H9 (cell line): ENCODE measurements at places on chromosomes 11 and 22. TPM values are rescaled to one million over a fixed set of nuclear protein-coding genes. Genes with fewer than 3 reads are reported as not detected.

DNA sequence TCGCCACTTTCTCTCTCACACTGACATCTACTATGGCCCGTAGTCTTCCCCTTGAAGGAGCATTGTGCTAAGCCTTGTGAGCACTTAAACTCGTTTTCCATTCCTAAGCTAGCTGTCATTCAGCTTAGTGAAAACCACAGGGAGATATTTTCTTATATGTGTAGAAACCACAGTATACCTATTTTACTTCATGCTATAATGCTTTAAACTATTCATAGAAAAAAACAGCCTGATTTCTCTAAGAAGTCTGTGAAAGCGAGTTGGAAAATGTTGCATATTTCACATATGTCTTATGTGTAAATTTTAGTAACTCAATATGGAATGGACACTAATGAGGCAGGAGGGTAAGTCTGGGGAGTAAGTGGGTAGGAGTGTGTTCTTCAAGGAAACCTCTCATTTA, 194.3 kb upstream of the CTSC start:
- no peak for DNase-seq

ASPHD2 gene
- 7.1 and 8.5 TPM in 2 replicates for total RNA-seq

CREB3L1 gene
- 2.6 and 3.3 TPM in 2 replicates for total RNA-seq

DNA sequence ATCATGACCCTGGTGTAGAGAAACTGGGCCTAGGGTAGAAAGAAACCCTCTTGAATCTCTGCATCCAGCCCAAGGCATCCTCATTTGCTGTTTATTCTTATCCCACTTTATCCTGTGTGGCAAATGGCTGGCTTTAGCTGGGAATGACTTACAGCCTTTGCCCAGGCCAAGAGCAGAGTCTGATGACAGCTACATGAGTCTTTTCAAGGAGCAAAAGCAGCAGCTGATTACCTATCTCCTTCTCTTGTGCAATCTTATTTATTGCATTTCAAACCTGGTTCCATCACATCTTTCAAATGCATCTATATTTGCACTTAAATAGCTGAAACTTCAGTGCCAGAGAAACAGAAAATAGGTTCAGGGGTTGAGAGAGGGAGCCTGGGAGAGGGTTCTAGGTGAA, 26.1 kb downstream of the SYT13 start:
- DNase-seq: no peak

LMNTD2 gene
- 4.2 and 4.7 TPM in 2 replicates for total RNA-seq

PATE2 gene
- 0.17 and 0.44 TPM in 2 replicates for total RNA-seq

DNA sequence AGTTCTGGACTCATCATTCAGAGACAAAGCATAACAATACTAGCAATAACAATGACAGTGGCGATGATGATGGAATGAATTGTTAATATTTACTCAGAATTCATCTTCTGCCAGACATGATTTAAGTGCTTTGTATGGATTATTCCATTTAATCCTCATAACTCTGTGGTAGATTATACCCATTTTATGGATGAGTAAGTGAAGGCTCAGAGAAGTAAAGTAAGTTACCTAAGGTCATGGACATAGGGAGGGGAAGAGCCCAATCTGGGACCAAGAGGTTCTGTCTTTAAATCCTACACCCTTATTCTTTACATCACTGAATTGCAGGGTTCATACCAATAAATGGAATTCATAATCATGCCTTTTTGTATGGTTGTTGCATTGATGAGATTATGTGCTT, 72.7 kb downstream of the MYO18B start:
- no peak for DNase-seq

DNA sequence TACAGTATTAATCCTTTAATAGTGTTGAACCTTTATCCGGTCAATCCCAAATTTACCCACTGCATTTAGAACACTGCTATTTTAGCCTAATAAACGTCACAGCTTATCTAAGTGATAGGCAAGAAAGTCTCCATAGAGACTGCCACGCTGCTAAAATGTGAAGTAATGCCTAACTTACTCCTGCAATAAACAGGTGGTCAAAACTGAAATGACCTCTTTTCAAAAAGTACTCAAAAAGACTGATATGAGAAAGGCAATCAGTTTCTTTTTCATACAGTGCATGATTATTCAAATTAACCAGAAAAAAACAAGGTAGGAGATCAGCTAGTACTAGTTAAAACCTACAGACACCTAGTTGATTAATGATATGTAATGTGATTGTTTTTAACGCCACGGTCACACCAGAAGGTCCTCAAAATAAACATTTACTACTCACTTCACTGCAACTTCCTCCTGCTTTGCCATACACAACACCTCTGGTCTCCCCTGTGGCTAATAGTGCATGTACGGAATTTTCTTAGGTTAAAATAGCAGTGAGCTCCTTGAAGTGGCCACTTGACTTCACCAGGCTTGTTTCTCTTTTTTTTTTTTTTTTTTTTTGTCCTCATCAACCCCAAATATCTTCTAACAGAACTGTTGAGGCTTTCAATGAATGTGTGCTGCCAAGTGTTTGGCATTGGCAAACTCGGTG, 8.8 kb downstream of the ATP5MG start:
- no peak for DNase-seq

PKP3 gene
- 41.7 and 43.8 TPM in 2 replicates for total RNA-seq

DNA sequence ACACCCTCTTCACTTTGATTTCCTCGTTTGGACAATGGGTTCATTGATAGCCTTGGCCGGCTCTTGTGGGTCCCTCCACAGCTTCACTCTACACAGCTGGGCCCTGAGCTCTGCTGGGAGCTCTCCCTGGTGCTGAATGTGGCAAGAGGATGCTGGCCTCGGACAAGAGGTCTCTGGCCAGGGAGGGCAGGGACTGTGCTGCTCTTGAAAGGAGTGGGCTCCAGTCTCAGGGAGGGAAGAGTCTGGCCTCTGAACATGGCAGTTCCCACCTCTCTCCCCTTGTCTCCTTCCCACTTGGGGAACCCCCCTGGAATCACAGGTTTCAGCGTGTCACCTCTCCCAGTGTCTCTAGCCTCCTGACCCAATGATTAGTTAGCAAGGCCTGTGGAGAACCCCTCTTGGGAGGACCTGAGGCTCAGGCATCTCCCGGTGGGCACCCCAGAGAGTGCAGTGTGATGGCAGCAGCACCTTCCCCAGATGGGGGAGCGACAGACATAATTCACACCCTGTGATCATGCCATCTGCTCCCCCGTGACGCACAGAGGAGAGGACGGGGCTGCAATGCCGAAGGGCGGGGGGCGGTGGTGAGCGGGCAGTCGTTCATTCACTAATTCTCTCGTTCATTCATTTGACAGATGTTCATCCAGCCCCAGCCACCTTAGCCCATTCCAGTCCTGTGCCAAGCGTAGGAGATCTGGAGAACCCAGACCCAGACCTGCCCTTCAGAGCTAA, 2.8 kb upstream of the CABP7 start:
- DNase-seq: peak; percentile 88

DNA sequence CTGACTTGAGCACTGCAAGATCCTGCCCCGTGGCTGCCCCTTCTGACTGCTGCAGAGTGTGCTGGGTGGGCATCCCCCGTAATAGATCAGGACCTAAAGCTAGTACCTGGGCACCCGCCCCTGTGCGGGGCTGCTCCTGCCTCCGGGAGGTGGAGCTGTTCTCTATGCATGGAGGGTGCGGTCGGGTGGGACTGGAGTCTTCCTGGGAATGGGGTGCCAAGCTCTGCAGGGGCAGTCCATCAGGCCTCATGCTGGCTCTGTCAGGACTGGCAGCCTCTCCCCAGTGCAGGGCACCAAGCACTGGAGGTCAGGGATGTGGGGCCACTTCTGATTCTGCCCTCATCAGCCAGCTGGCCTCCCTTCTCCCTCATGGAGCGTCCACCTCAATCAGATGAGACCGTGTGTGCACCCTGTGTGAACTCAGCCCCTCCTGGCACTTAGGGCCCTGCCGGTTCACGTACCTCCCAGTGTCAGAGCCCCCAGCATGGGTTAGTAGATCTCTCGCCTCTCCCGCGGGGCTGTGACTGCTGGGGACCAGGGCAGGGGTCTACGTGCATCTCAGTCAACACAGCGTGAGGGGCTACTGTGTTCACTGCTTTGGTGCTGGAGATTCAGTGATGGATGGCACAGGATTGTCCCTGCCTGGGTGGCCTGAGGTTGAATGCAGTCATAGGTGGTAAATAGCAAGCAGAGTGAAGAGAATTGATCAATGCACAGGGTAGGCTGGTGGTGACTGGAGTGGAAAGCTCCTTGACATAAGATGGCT, 30.8 kb downstream of the MPPED1 start:
- peak; percentile 22 for DNase-seq

GRCh38 chr22:47225931-47226633, 463.6 kb downstream of the TBC1D22A start:
- peak; percentile 8 for DNase-seq

DNA sequence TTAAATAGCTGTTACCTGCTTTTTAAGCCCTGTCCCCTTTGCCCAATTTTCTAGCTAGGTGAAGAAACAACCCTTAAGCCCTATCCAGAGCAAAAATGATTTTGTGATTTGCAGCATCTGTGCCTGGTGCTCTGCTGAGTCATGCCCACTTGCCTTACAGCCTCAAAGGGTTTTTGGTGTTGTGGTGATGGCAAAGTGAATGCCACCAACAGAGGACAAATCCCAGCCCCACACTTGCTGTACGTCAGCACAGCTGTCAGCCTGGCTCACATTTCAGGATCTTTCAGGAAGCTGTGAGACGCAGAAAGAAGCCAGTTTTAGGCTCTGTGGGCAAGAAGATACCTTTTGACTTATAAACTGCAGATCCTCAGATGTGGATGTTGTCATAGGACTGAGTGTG, 401.7 kb downstream of the TENM4 start:
- no peak for DNase-seq

- DNase-seq: no peak
Measured at GRCh38 chr11:99865951-99866350, 821.1 kb upstream of the ARHGAP42 start.

DNA sequence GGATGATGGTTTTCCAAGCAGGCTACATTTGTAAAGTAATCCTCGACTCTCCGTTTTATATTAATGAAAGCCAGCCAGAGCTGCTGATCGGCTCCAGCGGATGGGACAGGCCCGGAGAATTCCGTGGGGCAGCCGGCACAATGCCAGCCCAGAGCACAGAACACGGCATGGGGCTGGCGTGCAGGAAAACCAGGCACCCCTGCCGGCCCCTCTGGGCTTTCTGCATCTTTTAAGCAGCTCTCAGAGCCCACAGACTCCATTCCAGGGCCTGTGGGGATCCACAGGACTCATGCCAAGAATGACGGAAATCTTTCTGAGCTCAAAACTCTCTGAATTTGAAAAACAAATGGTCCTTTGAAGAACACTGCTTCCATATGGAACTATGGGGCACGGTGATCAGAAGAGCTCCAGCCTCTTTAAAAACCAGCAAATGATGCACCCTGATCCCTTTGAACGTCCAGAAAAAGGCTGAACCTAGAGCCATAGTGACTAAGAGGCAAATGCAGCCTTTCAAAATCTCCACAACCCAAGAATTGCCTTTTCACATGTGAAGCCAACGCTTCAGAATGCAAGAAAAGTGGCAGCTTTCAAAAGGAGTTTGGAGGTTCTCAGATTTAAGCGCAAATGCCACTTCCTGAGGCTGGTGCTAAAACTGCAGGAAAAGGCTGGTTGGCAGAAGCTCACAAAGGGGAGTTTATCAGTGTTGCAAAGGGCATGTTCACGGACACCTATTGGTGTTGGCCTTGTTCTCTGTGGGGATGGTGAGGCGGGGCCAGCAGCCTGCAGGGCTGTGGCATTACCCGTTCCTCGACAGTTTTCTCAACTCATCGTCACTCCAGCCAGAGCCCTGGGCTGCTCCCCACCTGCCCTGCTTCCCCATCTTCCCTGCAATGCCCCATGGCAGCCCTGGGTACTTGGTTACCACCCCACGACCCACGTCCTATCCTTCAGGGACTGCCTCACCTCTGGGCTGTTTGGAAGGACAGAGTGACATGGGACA, 212.5 kb downstream of the CTTN start:
- DNase-seq: no peak

APOBEC3H gene
- 0.48 TPM in 2 replicates for total RNA-seq

LRRC32 gene
- total RNA-seq: 0.46 and 0.59 TPM in 2 replicates

MIAT gene
- 77.0 and 85.6 TPM in 2 replicates for total RNA-seq

GRCh38 chr22:45867118-45867905, 109.7 kb downstream of the WNT7B start:
- DNase-seq: peak; percentile 51

DNA sequence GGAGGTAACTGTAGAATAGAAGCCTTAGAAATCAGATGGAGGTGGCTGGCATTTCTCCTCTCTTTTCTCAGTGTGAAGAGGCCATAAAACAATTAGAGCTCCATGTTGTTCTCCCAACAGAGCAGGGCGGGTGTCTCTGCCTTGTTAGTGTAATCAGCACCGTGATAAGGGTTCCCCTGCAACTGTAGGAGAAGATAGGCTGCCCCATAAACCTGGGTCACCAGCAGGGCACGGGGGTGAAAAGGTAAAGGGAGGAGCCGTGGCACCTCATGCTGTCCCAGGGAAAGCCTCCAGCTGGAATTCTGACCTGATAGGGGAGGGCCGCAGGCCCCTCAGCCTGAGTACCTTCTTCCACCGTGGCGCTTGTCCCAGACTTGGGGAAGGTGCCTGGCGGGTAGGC, 68.7 kb downstream of the ISX start:
- no peak for DNase-seq

DNA sequence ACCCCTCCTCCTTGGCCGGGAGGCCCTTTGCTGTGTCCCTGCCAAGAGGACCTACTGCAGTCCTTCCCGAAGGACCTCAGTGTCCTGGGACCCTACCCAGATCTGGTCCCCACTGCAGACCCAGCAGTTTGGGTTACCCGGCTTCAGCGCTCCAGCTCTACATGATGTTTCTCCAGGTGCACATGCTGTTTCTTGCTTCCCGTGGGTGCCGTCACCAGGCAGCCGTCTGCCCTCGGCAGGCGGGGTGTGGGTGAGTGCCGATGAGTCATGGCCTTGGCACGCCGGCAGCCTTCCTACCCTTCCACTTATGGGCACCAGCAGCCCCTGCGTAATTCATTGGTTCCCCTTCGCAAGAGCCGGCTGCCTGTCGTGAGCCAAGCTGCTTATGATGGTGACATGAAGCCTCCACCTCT, 101.8 kb downstream of the BCR start:
- DNase-seq: no peak

GRCh38 chr11:78429660-78430059, 12.0 kb upstream of the GAB2 start:
- no peak for DNase-seq

DNA sequence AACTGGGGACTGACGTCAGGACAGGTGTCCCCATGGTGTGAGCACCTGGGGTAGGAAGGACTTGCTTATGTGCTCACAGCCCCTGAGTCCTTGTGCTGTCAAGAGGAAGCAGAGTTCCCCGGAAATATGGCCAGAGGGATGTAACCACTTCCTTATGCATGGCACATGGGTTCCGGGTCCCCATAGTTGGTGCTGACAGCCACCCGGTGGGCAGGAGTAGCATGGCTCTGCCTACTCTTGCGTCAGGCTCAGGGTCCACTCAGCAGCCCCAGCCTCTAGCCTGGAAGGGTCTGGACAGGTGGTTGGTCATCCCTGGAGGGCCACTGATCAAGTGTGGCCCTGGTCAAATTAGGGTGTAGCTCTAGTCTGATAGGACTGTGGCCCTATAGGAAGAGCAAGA, 42.8 kb upstream of the CCND1 start:
- no peak for DNase-seq
